Stimulated activated CD8-positive, alpha-beta memory T cell treated with anti-CD3 and anti-CD28 coated beads, Interleukin-2, amount 100 ng/mL, for 1 hour (primary cell): ENCODE measurements at places on chromosomes 4 and X.

- DNase-seq, result no peak
Measured at GRCh38 chr4:70722199-70722791, 531 bp downstream of the RUFY3 start.

DNA sequence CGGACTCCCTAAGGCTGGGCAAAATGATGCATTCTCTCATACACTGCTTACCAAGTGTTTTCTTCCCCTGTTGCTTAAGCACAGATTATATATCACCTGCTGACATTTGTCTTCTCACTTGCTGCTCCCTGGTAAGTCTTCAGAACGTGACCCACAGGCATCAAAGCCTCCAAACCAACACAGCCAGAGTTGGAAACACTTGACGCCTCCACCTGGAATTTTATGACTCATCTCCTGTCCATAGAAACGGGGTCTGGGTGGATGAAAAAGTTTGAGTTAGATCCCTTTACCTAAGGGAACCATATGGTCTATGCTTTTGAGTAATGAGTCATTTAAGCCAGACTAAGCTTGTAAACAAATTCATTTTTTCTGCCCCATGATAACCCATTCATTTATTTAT is 251.6 kb downstream of the USP46 start:
- no peak for DNase-seq

DNA sequence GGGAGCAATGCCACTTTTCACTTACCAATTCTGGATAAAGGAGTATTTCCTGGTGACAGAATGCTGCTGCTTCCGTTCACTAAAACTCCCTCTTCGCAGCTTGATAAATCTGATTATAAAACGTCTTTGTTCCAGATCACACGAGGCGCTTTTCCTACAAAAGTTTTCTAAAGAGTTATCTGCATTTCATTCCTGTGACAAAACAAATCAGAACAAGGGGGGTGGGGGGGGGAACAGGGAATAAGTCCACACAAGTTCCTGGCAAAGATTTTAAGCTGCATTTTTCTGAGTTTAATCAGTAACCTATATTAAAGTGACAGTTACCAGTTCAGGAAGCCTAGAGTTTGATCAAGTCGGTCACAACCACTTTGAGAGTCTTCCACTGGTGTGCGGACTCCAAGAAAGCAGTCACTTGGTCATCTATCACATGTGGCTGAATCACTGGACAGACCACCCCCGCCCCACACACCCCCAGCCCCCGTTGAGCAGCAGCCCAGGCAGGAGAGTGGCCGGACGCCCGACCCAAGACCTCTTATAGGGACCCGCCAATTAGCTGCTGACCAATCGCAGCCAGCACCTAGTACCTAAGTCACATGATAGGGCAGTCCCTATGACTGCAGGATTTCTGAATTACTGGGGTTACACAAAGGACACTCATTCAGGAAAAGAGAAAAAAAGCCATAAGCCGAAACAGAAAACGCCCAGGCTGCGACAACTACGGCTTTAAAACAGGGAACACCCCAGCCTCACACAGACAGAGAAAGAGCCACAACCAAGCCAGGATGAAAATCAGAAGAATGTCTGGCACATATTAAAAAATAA is 569.3 kb upstream of the DIPK2B start:
- DNase-seq, result no peak

DNA sequence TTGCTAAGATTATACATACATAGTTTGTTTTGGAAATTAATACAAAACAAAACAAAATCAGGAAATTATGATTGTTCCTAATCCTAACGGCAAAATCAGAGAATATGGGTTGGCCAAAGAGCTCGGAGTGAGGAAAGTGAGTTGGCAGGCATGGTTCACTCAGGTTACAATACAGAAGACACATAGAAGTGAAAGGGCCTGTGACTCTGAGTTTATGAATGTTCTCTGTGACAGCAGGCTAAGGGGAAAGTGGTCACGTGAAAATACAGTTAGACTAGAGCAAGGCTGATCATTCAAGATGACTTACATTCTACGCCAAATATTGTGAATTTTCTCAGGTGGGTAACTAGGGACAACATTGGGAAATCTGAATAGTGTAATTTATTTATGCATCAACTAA is 1001.3 kb downstream of the CCSER1 start:
- no peak for DNase-seq

GRCh38 chrX:138006180-138006579 is 440.3 kb downstream of the ZIC3 start:
- no peak for DNase-seq

GRCh38 chr4:32499171-32499570 is 1779.0 kb downstream of the PCDH7 start:
- no peak for DNase-seq

DNA sequence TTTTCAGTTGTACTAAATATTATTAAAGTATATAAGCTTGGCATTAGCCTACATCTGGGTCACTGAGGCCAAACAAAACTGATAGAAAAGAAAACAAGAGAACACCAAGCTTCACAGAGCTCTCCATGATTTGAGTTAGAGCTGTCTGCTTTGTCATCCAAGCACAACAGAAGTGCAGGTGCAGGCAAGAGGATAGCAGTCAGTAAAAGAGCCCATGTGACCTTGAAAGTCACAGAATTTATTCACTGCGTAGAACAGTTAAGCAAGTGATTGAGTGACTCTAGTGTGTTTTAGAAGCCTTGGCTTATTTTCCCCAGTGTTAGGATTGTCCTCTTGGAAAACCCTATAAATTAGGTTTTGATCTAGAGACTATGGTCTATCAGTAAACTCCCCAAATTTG is 49.4 kb upstream of the PRDM5 start:
- DNase-seq, result no peak

DNA sequence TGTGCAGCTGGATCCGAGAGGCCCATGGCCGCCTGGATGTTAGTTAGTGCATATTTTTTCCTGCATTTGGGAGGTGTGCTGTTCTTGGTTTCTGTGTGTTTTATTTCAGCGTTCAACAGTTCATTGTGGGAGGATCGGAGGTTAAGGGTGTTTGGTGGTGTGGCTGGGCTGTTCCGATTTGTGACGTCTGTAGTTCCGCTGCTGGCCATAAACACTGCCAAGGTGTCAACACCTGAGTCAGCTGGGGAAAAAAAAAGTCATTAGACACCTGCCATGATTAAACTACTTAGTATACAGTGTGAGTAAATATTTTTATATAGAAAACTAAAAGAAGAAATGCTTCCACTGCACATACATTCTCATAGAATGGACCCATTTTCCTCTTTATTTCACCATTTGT is 200.2 kb downstream of the APBB2 start:
- DNase-seq, result no peak

DNA sequence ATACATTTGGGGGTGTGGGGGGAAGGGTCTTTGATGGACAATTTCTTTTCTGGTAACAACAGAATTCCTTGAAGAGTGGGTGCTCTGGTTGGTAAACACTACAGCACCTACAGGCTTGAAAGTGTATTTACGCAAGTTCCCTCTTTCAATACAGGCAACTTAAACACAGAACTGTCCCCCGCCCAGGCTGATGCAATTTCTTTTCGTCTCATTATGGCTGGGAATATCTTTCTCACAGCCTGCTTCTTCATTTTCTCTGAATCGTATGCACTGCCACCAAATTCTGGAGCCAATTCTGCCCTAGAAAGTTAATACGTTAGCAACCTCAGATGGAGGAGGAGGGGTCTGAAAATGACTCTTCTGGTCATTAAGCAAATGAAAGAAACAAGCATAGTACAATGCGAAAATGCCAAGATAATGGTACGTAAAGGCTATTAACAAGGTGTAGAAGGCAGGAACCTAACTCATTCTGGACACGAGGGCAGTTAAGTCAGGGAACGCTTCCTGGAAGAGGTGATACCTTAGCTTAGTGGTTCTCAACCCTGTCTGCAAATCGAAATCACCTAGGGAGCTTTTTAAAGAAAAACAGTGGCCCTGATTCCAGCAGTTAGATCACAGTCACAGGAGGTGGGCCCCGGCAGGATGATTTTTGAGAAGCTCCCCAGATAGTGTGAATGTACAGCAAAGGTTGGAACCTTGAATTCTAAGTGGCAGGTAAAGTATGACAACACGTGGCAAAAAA is 1.0 kb downstream of the AGA start:
- DNase-seq, result no peak

DNA sequence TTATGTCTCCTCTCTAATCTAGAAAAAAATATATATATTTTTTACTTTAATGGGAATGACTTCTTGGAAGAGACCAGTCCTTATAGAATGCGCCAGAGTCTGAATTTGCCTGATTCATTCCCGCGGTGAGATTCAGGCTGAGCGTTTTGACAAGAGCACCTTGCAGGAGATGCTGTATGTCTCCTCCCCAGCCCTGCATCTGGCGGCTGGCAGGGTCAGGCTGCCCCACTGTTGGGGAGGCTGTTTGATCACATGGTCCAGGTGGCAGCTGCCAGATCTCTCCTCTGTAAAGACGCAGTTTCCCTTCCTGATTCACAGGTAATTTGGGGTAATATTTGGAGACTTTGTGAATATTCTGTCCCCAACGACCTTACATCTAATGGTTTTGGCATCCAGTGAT is 9.7 kb downstream of the PDZD4 start:
- DNase-seq, result no peak

DNA sequence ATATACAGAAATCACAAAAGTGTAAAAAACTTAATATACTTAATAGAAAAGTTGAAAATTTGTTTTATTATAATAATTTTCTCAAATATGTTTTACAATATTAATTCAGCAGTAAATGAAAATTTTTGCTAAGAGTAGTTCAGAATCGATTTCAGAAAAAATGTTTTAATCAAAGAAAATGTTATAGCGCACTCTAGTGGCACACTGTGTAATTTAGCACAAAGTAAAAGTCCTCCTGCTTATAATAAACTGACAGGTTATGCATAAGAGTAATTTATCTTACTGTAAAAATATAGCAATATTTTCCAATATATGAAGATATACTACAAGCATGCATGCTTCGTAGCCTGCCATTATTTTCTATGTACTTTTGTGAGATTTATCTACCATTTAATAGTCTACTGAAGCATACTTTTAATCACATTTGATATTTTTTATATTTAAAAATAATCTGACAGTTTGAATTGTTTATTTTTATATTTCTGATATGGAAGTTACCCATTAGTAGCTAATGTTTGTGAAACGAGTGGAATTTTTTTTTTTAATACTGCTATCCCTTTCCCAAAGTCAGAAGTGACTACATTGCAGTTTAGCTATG is 217.9 kb upstream of the KLHL4 start:
- DNase-seq, result no peak

GRCh38 chr4:3115637-3116270 is 41.3 kb downstream of the HTT start:
- DNase-seq, result no peak

GRCh38 chr4:76948443-76949275 is 893 bp upstream of the SEPTIN11 start:
- peak; percentile 49 for DNase-seq

DNA sequence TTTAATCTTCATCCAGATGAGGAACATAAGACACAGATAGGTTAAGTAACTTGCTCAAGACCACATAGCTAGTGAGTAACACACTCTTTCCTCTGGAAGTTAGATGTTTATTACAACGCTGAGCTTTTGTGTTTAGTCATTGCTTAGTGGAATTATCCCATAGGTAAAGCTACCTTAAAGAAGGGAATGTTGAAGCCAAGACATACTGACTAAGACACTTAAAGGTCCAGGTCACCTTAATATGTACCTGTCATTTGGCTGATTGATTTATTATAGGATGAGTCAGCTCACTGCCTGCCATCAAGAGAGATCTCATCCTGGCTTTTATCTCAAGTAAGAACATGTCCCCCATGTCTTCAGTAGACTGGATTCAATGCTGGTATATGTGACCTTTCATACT is 53.4 kb downstream of the KDR start:
- no peak for DNase-seq

GRCh38 chrX:83160096-83160495 is 348.0 kb upstream of the POU3F4 start:
- no peak for DNase-seq

DNA sequence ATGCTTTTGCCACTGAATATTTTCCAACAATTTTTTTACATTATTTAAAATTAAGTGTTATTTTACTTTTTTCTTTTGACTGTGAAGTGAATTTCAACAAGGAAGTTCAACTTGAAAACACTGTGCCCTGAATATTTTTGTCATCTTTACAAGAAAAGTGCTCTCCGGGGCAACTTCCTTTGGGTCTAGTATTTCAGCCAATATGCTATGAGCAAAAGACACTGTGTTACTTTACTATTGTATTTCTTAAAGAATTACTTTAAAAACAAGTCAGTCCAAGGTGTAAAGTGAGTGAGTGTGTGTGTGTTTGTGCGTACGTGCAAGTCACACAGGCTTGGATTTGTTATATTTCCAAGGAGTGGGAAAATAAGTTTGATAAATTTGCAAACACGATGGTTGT is 7.6 kb upstream of the USP53 start:
- DNase-seq, result no peak

DNA sequence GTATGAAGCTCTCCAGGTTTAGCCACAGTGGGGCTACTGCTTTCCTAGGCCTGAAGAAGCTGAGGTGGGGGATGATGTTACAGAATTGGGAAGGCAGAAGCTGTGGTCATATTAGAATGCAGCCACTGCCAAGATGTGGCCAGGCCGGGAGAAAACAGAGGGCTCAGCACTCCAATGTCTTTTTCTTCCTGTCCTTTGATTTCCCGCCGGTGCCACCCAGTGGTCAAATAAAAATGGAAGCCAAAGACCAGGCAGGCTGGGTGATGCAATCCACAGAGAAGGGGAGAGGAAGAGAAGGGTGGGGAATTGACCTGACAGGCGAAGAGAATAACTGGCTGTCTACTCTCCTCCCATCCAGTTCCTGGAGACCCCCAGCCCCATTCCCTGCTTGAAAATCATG is 94.9 kb upstream of the SHISA3 start:
- DNase-seq, result no peak

- peak; percentile 45 for DNase-seq
Measured at GRCh38 chrX:46796574-46797191, 37.8 kb upstream of the SLC9A7 start.

DNA sequence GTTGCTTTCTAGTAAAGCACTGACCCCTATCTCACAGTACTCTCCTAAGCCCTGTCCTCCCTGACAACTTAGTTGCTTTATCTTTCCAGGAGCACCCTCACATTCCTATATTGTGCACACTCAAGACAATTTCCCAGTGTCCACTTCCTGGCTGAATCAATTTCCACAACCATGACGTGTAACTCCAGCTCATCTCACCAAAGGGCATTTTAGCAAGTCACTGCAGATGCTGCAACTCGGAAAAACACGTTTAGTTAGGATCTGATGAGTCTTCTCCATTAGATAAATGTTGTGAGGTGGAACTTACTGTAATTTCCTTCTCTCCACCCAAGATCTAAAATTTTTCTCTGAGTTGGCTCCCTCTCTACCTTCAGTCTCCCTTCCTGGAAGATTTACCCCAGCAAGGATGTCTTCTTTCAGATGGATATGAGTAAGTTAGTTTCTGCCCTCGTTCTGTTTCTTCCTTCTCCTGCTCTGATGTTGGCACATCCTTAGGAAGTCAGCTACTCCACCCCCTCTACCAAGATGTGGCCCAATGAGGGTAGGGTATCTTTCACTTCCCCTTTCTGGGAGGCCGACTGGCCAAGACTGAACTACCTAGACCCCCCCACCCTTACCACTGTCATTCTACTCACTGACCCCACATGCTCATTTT is 28.8 kb upstream of the IL13RA1 start:
- no peak for DNase-seq
